M059J (cell line): ENCODE measurements at places on chromosomes 4 and X. TPM values are rescaled to one million over a fixed set of nuclear protein-coding genes. Genes with fewer than 3 reads are reported as not detected.

Gene MAGED4B
- 1.2 and 51.7 TPM in 2 replicates for total RNA-seq

Gene CT47B1
- not detected in 2 replicates for total RNA-seq

Gene TSPYL2
- total RNA-seq = 4.9 and 18.5 TPM in 2 replicates

Gene FGD1
- total RNA-seq = 5.6 and 10.4 TPM in 2 replicates

Gene BRCC3
- 14.5 and 26.9 TPM in 2 replicates for total RNA-seq

Gene TACR3
- total RNA-seq = not detected in 2 replicates

Gene JADE3
- 5.4 and 8.6 TPM in 2 replicates for total RNA-seq

Gene MAGEA1
- 8.0 and 11.7 TPM in 2 replicates for total RNA-seq

Gene UBE2K
- 20.1 and 28.1 TPM in 2 replicates for total RNA-seq

Gene CLIC2
- 1.3 and 1.5 TPM in 2 replicates for total RNA-seq

Gene SPATA4
- total RNA-seq = 0.12 TPM in 1 of 2 replicates, not detected in the other

Gene CT83
- total RNA-seq = not detected in 2 replicates

Gene F11
- total RNA-seq = not detected in 2 replicates

Gene CFI
- 38.1 and 55.0 TPM in 2 replicates for total RNA-seq

Gene NMU
- total RNA-seq = 5.2 and 9.6 TPM in 2 replicates

Gene PITX2
- total RNA-seq = 7.8 and 15.1 TPM in 2 replicates

Gene PAGE2
- total RNA-seq = not detected in 2 replicates

Gene XK
- total RNA-seq = 1.3 and 1.6 TPM in 2 replicates

GRCh38 chr4:113435893-113436292 is 325.6 kb downstream of the CAMK2D start:
- DNase-seq = peak; percentile 94

- DNase-seq = no peak
Observed at GRCh38 chr4:142435599-142436235, 410.4 kb downstream of the INPP4B start.

DNA sequence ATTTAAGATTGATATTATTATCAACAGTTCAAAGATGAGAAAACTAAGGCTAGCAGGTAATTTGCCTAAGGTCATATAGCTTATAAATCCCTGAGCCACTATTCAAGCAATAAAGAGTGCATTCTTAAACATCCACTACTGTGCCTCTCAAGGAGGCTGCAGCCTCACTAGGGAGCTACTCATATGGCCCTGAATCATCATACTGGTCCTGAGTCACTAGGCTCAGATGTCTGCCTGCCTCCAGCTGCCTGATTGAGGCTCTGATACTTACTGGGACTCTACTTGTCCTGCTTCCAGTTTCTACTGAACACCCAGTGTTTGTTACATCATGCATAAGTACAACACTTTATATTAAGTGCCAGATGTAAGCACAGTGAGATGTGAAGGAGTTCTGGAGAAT is 110.7 kb downstream of the AASDH start:
- no peak for DNase-seq

- peak; percentile 34 for DNase-seq
Observed at GRCh38 chrX:119880076-119880475, 8.4 kb downstream of the NDUFA1 start.

DNA sequence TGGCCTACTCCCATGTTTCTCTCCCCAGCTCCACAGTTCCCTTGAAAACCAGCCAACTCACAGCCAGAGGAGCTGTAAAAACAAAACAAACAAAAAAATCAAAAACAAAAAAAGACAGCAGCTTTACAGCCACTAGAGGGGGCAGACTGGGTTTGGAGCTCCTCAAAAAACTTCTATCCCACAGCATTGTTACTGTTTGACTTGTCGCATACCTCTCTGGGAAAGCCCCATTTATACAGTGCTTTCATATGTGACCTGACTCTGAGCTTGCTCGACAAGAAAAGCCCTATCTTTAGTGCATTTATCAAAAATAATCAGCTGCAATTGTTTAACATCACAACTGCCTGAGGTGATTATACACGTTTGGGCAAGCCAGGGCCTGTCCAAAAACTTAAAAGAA is 21.6 kb downstream of the TSPAN6 start:
- peak; percentile 72 for DNase-seq

DNA sequence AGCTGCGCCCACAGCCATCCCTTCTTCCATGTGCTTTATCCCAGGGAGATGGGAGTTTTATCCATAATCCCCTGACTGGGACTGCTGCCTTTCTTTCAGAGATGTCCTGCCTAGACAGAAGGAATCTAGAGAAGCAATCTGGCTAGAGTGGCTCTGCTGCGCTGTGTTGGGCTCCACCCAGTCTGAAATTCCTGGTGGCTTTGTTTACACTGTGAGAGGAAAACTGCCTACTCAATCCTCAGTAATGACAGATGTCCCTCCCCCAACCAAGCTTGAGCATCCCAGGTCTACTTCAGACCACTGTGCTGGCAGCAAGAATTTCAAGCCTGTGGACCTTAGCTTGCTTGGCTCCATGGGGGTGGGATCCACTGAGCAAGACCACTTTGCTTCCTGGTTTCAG is 116.9 kb upstream of the AR start:
- DNase-seq = no peak

GRCh38 chr4:31045724-31046318 is 325.7 kb downstream of the PCDH7 start:
- peak; percentile 8 for DNase-seq

DNA sequence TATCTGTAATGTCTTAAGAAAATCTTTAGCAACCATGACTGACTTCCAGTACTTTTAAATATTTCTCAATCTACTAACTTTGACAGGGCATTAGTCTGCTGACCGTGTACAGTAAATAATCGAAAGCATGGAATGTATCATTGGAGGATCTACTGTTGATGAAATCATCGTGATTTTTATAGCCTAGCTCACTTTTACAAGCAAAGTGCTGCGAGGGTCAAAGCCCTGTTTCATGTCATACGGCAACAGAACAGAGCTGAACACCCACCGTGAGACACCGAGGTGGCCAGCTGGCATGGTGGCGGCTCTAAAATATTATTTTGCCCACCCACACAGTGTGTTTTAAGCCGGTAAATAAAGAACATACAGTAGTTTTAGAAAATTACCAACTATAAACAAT is 679.3 kb downstream of the FAT4 start:
- DNase-seq = no peak

GRCh38 chr4:73676136-73676535 is 55.9 kb upstream of the RASSF6 start:
- DNase-seq = no peak

- peak; percentile 94 for DNase-seq
Observed at GRCh38 chrX:104315555-104315954, 60.8 kb upstream of the ESX1 start.

- peak; percentile 29 for DNase-seq
Observed at GRCh38 chr4:43277003-43277402, 384.5 kb downstream of the GRXCR1 start.

DNA sequence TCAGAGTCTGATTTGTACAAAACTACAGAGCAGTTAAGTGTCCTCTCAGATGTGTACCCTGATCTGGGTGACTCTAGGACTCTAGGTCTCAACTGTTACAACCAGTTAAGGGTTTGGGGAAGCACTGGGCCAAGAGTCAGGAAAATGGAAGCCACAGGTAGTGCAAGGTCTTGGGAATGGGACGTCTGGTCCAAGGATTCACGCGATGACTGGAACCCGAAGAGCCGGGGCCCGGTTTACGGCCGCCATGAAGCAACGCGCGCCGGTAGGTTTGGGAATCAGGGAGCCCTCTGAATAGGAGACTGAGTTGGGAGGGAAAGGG is 321 bp upstream of the HPRT1 start:
- peak; percentile 57 for DNase-seq

GRCh38 chr4:113114884-113115283 is 65.4 kb downstream of the ANK2 start:
- no peak for DNase-seq

DNA sequence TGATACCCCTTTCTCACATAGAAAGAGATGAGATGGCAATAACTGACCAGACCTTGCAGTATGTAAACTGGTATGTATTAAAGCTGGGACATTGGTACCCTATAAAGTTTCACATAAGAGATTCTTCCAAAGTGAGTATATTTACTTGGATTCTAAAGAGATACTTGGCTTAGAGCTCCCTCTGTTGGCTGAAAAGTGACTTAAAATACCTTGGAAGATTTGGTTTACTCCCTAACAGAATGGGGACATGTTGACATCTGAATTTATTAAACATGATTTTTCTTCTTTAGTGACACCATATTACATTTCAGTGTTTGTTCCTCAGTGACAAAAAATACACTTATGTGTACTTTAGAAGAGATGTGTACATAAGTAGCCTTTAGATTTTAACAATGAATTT is 47.9 kb upstream of the RGN start:
- DNase-seq = peak; percentile 69

- no peak for DNase-seq
Observed at GRCh38 chr4:182823576-182823975, 93.6 kb downstream of the DCTD start.

- DNase-seq = peak; percentile 32
Observed at GRCh38 chrX:55908661-55909212, 191.2 kb downstream of the RRAGB start.

- DNase-seq = peak; percentile 91
Observed at GRCh38 chr4:108058685-108059440, 69.2 kb downstream of the HADH start.

DNA sequence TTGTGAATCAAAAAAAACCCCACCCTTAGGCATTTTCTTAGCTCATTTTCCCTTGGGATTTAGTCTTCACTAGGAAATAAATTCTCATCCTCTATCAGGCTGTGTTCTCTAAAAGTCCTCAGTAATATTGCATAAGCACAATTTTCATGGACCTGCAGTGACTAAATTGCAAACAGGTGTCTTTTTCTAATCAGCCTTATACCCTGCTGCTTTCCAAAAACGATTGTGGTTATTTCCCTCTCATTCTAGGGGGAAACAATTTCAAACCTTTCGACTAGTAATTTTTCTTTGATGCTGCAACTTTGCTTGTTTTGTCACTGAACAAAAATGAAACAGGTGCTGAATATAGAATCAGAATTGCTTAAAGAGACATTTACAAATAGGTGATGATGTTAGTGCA is 549.9 kb downstream of the PDHA2 start:
- DNase-seq = no peak

DNA sequence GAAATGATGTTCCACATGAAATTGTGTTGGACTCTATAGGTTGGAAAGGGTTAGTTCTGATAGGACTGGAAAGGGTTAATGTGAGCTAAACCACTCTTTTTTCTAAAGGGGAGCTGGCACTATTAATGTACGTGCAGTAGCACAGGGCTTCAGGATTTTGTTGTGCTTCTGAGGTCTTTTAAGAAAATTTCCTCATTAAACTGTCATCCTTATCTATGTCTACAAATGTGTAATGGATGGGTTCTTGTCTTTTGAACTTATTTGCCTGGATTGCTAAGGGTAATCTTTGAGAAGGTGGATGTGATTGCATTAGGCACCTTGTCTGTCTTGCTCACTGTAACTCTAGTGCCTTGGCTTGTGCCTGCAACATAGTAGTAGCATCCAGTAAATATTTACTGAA is 106.0 kb upstream of the SLC4A4 start:
- no peak for DNase-seq

GRCh38 chr4:127251423-127251822 is 381.3 kb upstream of the INTU start:
- peak; percentile 37 for DNase-seq

- DNase-seq = no peak
Observed at GRCh38 chr4:139858436-139859205, 193.0 kb downstream of the MGST2 start.

- DNase-seq = peak; percentile 83
Observed at GRCh38 chr4:153486281-153487151, 20.4 kb downstream of the TMEM131L start.

DNA sequence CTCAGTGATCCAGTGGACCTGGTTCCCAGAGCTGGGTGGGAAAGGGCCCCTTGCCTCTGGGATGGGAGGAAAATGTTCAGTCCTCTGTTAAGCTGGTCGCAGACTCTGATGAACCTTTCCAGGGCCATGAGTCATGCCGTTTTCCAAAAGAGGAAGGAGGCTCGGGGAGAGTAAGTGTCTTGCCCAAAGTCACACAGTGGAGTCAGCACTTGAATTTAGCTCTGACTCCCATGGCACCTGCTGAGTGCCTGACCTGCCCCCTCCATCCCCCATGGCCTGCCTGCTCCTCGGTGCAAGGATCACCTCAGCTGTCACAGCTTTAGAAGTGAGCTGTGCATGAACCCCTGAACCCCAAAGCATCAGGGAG is 14.0 kb upstream of the KIAA0232 start:
- peak; percentile 60 for DNase-seq

DNA sequence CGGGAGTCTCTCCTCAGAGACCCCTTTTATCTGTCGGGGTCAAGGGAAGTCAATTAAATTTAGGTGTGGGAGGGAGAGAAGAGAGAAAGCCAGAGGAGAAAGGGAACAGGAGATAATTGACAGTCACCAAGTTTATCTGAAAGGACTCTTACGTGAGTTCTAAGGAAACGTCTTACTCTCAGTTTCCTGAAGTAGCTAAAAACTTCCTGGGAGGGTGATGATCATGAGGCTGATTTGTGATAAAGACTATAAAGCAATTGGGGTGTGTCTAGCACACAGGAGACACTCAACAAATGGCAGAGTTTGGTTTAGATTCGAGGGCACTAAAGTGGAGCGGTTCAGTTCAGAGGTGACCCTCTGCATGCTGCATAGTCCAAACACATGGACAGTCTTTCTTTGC is 254.1 kb downstream of the FBXW7 start:
- no peak for DNase-seq

DNA sequence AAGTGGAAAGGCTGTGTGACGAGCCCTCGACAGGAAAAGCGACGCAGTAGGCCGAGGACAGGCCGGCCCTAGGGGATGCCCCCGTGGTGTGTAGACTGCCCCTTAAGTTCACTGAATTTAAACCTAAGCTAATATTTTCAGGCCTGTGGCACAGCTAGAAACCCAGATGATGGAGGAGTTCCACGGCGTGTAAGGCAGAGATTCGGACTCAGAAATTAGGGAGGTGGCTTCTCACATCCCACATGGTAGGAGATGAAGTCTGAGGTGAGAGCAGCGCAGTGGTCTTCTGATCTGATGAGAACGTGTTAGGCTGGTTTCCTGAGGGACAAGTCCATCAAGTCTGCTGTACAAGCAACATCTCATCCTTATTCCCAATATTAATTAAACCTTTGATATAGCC is 7.8 kb downstream of the LRP2BP start:
- no peak for DNase-seq

GRCh38 chr4:53322696-53323095 is 43.2 kb downstream of the SCFD2 start:
- DNase-seq = no peak

GRCh38 chrX:131783555-131784308 is 239.4 kb upstream of the STK26 start:
- DNase-seq = peak; percentile 24

DNA sequence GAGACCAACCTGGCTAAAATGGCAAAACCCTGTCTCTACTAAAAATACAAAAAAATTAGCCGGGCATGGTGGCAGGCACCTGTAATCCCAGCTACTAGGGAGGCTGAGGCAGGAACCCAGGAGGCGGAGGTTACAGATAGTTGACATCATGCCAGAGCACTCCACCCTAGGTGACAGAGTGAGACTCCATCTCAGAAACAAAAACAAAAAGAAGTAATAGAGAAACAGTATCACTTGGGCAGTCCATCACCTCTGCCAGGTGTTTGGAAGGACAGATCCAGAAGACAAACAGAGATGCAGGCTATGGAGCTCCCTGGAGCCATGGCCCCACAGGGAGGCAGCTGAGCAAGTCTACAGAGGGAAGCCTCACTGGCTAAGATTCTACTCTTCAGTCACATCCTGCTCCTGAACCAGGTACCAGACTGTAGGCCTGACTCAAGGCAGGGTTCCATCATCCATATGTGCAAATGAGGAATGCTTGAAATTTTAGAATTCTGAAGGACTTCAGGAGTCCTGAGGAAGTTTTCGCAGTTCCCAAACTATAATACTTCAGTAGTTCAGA is 81.4 kb upstream of the CPEB2 start:
- DNase-seq = no peak
